ENCODE measurements at places on chromosomes 13 and 19. TPM values are rescaled to one million over a fixed set of nuclear protein-coding genes. Genes with fewer than 3 reads are reported as not detected.

NXNL1 gene
- total RNA-seq, result not detected

SYNGR4 gene
- total RNA-seq, result 0.20 TPM

CYP4F11 gene
- total RNA-seq, result 259 TPM

NLRP5 gene
- total RNA-seq, result not detected

PSG1 gene
- total RNA-seq, result not detected

C13orf42 gene
- not detected for total RNA-seq

CYP2F1 gene
- total RNA-seq, result not detected

USP12 gene
- total RNA-seq, result 5.8 TPM

Data from Caki2 (cell line).